ENCODE measurements at places on chromosomes 3 and 15.

DNA sequence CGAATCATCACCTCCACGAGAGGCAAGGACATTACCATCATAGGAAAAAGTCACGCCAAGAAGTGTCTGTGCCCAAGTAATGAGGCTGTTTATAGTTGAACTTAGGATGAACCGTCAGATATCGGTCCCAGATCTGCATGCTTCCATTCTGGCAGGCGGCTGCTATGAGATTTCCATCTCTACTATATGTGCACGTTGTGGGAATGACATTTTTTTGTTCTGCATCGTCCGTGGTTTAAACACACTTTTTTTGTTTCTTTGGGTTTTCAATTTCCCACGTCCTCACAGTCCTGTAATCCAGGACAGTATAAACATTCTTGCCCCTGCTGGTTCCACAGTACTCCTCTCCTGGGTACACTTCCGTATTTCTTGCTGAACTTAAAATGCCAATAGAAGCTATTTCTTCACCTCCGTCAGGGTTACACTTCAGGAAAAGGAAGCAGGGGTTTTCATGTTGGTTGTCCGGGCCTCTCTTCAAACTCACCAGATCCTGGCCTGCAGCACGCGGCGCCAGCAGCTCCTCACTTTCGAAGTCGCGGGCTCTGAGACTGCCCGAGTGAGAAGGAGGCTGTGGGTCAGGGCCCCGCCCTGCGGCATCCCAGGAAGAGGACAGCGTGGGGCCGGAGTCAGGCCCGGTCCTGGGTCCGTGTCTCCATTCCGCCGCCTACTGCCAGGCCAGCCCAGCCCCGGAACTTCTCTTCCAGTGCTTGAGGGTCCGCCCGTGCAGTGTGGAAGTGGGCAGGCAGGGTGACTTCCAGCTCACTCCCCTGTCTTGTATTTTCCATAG lies 9.8 kb upstream of the TM4SF4 start:
- no peak for DNase-seq

DNA sequence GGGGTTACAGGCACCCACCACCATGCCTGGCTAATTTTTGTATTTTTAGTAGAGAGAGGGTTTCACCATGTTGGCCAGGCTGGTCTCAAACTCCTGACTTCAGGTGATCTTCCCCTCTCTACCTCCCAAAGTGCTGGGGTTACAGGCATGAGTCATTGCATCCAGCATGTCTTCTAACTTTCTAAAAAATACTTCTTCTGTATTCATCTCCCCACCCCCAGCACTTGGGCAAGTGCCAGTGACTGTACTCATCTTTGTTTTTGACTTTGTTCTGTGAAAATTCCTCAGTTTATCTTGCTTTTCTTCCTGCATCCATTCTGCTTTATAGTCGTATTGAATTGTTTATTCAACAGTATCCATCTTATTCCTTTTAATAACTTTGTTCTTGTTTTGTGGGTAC lies 47.6 kb downstream of the ARIH1 start:
- no peak for DNase-seq

DNA sequence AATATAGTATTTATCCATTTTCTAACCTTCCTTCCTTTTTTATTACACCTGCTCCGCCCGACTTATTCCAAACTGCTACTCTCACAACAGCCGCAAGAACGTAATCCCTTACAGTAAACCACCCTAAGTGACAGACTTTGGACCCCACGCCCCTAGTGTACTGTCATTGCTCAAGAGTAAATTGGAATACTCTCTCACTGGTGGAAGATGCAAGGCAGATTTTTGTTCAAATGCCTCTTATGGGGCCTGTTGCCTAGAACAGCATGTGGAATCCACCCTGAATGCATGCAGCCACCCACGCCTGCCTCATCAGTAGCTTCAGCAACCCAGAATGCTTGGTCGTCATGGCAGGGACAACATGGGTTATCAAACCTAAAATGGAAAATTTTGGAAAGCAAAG lies 226.2 kb upstream of the ST8SIA2 start:
- no peak for DNase-seq

DNA sequence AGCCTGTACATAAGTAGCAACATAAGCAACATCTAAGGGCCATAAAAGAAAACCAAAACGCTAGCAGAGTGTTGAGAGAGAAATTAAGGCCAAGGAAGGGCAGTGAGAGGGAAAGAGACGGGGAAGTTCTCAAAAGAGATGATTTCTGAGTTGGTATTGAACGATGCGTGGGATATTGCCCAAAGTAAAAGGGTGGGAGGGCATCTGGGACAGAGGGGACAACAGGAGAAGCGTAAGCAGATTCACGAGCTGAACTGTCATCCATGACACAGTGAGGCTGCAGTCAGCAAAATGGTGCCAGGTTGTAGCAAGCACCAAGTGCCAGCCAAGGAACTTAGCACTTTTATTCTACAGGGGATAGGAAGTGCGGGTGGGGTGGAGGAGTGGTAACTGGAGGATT lies 11.8 kb downstream of the NCEH1 start:
- DNase-seq = no peak

DNA sequence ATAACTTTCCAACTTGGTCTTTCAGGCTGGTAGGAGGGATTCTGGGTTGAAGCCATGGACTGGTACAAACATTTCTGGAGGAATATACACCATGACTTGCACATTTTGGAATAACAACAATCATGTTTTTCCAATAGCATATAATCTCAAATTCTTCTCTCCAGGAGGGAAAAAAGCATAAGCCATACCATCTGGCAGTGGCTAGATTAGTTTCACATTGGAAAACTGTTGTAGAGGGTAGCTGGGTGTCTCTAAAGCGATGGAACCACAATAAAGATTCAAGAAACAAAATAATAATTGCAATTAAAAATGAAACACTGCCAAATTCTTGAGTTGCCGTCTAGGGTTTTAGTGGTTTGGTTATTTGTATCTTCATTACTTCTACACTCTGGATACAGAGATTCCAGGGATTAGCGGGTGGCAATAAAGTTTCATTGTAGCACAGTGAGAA lies 278.5 kb upstream of the RASGRP1 start:
- DNase-seq = no peak

DNA sequence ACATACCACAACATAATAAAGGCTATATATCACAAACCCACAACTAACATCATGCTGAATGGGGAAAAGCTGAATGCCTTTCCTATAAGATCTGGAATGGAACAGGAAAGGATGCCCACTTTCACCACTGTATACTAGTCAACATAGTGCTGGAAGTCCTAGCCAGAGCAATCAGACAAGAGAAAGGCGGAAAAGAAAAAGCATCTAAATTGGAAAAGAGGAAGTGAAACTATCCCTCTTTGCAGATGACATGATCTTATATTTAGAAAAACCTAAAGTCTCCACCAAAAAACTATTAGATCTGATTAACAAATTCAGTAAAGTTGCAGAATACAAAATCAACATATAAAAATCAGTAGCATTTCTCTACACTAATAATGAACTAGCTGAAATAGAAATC lies 14.6 kb upstream of the PIK3CA start:
- DNase-seq = no peak

DNA sequence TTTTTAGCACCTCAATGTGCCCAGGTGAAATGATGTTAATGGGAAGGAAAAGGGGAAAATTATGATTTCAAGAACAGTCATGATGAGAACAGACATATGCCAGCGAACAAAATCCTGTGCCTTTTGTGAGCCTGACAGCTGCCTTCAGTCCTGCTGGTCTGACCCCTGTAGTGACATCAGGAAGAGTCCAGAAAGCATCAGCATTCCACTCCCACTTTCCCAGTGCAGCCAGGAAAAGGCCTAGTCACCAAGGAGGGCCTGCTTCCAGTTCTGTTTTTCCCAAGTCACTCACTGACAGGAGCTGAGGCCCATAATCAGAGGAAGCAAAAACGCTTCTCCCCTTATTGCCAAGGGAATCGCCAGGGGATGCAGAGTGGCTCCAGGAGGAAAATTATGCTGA lies 218.4 kb downstream of the ABHD5 start:
- no peak for DNase-seq

- peak; percentile 24 for DNase-seq
Observed at GRCh38 chr3:11582191-11582968, 61.3 kb downstream of the VGLL4 start.

- DNase-seq = no peak
Observed at GRCh38 chr15:81280696-81281455, 43.1 kb downstream of the STARD5 start.

DNA sequence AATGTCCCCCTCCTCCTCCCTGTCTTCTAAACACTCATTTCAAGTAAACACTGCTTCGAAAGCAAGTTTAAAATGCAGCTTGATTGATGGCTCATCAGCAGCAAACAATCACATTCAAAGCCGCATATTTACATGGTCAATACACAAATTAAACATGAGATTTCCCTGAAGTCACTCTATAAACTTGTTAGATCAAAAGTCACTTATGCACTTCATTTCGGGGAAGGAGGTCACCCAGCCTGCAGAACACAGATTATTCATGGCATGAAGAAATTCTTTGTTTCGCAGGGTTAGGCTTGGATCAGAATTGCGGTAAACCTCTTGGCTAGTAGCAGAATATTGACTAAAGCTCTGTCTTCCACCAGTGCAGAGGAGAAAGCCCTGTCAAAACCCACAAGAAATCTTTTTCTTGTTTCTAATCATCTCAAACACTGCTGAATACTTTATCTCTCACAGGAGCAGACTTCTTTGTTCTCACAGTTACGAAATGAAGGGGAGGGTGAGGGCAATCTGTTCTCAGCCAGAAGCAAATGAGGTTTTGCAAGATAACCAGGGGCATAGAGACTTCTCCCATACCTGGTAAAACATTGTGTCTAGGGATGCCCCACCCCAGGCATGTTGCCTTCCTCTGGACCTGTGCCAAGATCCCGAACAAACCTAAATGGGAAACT lies 133.3 kb upstream of the CHL1 start:
- DNase-seq = no peak

GRCh38 chr3:158486200-158486599 lies 84.8 kb upstream of the MLF1 start:
- DNase-seq = no peak

DNA sequence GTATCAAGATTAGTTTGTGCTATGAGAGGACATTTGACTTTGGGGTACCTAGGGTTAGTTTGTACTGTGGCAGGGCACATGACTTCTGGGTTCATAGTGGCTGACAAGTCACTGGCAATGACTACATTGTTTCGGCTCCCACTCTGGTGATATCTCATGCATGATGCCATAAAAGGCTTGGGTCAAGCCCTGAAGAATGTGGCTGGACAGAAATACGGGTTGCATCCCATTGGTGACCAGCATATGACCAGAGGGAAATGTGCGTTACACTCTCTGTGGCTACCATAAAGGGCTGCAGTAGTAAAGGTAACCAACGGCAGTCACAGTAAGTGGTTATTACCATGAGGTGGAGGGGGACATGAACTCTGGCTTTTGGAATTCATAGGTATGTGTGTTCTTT lies 18.4 kb downstream of the THOC7 start:
- DNase-seq = no peak

DNA sequence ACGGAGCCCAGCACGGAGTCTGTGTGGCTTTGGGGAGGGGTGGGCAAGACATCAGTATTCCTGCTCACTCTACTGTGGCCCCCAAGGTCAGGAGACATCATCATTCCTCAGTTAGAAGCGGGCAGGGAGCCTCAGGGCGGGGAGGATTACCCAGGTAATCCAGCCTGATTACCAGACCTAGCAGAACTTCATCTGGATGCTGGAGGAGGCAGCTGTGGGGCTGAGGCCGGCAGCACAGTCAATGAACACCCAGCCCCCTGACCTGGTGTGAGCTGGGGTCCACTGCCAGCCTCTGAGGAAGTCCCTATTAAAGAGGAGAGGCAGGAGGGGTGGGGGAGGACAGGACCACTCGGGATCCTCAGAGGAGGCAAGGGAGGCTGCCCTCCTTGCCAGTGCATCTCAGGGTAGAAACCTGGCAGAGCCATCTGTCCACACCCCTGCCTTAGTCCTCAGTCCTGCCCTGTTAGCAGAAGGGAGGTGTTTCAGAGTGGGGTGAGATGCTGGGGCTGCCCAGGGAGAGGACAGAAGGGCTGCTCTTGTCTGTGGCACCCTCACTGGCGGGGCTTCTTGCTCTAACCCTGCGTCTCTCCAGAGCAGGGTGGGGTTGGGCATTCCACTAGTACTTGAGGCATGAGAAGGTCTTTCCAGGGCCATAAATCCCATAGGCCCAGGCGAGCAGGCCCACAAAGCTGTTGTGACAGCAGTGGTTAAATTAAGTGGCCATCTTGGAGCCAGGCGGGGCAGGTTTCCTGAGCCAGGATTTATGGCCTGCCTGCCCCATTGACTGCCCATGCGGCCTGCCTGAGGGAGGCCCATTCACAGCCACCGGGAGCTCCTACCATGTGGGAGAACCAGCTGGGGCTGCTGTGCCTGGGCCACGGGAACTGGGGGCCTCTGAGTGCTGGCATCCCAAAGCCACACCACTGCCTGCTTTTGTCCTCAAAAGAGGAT lies 82.1 kb downstream of the LINGO1 start:
- DNase-seq = no peak

- no peak for DNase-seq
Observed at GRCh38 chr3:45874677-45875346, 11.5 kb upstream of the CCR9 start.

DNA sequence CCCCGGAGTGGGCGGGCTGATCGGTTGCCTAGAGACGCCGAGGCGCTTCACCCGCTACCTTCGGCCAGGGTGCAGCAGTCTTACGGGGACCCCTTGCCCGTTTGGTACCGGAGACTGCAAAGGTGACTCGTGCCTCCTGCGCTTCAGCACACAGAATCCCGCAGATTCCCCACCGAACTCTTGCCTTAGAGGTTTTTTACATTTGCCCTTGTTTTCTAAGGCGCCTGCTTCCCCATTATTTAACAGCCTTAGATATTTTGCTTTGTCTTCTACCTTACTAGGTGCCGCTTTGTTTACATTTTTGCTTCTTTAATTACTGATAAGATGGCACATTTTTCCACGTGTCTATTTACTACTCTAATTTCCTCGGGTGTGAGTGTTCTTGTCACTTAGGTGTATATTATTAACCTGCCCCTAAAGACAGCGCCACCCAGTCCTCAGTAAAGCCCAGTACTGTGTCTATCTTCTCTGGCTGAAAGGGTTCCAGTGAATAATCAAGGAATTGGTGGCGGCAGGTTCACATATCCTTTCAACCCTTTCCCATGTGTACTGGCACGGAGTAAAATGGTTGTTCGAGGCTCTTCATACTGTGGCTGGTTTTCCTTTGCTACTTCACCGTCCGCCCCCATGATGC lies 573 bp upstream of the CEP152 start:
- no peak for DNase-seq

- DNase-seq = no peak
Observed at GRCh38 chr3:57031631-57032541, 28.6 kb upstream of the SPATA12 start.

- DNase-seq = no peak
Observed at GRCh38 chr3:94130690-94131089, 67.8 kb downstream of the NSUN3 start.

GRCh38 chr3:148126956-148127355 lies 570.7 kb upstream of the AGTR1 start:
- no peak for DNase-seq

GRCh38 chr3:42140665-42141203 lies 49.6 kb downstream of the TRAK1 start:
- no peak for DNase-seq

- DNase-seq = no peak
Observed at GRCh38 chr3:9669720-9670432, 20.6 kb downstream of the MTMR14 start.

Measured in activated CD4-positive, alpha-beta T cell treated with anti-CD3 and anti-CD28 coated beads for 48 hours (primary cell).